ENCODE measurements at places on chromosomes 12 and 14. TPM values are rescaled to one million over a fixed set of nuclear protein-coding genes. Genes with fewer than 3 reads are reported as not detected.
A peak's percentile ranks its signal among the peaks of the same experiment; 100 is the strongest.

GRCh38 chr12:90682398-90682797, 272.6 kb downstream of the CCER1 start:
- no peak for ATAC-seq

- ATAC-seq, result no peak
Observed at GRCh38 chr14:79788346-79788745, 423.0 kb downstream of the DIO2 start.

- ATAC-seq, result peak; percentile 82
Observed at GRCh38 chr12:110403976-110404682, 621 bp upstream of the ANAPC7 start.

DNA sequence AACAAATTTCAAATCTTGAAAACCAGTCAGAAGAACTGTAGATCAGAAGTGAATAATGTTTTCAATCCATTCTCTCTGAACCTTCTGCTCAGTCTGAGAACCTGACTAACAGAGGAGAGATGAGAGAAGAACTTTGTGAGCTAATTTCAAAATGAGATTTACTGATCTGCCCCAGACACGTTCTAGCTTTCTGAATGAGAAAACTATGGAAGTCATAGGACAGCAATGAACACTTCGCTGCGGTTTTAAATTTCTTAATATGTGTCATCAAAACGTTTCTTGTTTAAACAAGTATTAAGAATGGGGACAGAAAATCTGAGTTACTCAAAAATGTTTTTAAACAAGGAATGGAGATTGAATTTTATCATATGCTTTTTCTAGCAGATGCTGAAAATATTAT, 66.6 kb upstream of the FAR2 start:
- ATAC-seq, result no peak

GRCh38 chr12:109919456-109919855, 19.4 kb downstream of the TCHP start:
- ATAC-seq, result no peak

- no peak for ATAC-seq
Observed at GRCh38 chr12:131105736-131106348, 152.1 kb downstream of the ADGRD1 start.

- no peak for ATAC-seq
Observed at GRCh38 chr14:96160913-96161310, 43.7 kb upstream of the BDKRB2 start.

DNA sequence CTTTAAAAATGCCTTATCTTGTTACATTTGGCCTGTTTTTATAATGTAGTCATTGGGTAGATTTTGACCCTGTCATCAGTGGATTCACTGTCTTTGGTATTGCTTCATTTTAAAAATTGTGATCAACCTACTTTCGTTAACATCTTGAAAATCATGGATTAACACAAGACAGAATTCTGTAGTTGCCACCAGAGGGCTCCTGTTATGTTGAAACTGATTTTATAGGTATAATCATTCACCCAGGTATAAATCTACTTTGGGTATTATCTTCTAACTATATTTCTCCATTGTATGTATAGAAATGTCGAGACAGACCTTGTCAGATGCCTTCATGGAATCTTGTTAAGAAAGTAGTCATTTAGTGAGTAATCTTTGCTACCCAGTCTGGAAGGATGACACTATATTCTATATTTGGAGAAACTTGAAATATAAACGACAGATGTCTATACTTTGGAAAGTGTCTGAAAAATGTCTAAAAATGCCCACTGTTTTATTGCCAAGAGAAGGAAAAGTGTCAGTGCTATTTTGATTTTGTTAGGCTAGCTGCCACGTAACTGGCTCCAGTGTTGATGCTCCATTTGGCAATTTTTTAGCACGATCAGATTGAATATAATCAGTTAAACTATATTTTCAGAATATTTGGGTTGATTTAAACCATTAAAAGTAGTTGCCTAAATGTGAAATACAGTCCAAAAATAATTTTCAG, 129.4 kb downstream of the PELI2 start:
- no peak for ATAC-seq

DNA sequence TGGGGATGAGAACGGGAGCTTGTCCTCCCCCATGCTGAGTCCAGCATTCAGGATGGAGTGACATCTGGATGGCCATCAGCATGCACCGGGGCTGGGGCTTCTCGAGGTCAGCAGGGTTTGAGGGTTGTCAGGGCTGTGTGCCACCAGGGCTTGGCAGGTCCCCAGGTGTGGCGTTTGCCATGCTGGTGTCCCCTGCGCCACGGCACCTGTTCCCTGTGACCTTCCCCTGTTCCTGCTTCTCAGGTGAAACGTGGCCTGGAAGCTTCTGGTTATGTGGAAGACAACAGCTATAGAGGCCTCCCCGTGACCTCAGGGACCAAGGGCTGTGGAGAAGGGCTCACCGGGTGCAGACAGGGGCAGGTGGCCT, 152.4 kb downstream of the KIF26A start:
- ATAC-seq, result no peak

- ATAC-seq, result no peak
Observed at GRCh38 chr14:35231207-35231760, 60.9 kb upstream of the PSMA6 start.

- no peak for ATAC-seq
Observed at GRCh38 chr12:92547906-92548305, 154.9 kb upstream of the PLEKHG7 start.

DNA sequence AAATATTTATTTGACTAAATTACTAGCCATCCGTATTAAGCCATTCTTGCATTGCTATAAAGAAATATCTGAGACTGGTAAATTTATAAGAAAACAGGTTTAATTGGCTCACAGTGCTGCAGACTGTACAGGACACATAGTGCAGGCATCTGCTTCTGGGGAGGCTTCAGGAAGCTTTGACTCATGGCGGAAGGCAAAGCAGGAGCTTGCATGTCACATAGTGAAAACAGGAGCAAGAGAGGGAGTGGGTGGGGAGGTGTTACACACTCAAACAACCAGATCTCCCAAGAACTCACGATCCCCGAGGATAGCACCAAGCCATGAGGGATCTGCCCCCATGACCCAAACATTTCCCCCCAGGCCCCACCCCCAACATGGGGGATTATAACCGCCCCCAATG, 26.7 kb upstream of the RAB21 start:
- ATAC-seq, result no peak

- no peak for ATAC-seq
Observed at GRCh38 chr12:95882080-95882479, 23.3 kb downstream of the SNRPF start.

GRCh38 chr14:103085106-103086091, 1.4 kb downstream of the LBHD2 start:
- no peak for ATAC-seq

GRCh38 chr14:82403987-82404386, 870.3 kb upstream of the SEL1L start:
- no peak for ATAC-seq

DNA sequence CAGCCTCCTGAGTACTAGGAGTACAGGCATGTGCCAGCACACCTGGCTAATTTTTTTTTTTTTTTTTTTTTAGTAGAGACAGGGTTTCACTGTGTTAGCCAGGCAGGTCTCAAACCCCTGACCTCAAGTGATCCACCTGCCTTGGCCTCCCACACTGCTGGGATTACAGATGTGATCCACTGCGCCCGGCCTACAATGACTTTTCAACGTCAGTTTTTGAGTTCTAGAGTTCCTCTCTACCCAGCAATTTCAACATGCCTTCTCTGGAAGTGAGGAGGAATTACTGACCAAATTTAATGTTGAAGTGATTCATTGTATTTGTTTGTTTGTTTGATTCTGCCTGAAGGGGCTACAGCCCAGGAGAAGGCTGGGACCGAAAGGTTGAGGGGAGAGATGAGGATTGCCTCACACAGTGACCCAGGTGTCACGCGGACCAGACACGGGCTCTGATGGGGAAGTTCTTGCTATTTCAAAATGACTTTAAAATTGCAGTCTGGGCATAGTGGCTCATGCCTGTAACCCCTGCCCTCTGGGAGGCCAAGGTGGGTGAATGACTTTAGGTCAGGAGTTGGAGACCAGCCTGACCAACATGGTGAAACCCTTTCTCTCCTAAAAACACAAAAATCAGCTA, 8.6 kb upstream of the DENR start:
- no peak for ATAC-seq

DNA sequence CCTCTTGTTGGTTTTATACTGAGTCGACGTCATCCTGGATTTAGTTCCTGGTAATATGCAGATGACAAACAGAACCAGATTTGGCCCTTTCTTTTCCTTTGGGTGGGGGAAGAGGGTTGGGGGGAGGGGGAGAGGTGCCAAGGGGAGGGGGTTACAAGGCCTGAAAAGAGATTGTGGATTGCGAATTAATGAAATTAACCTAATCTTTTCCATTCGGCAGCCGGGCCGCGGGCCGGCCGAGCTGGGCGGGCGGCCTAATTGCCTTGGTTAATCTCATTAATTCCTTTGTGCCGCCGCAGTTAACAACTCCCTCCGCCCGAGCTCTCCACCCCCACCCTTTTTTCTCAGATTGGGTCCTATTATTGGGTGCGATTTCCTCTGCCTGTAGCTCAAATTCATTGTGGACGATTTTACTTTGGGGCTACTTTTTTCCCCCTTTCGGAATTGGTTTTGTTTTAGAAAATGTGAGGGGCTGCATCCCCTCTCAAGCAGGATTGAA, 387 bp upstream of the GSC start:
- no peak for ATAC-seq

- no peak for ATAC-seq
Observed at GRCh38 chr12:124110372-124110883, 137.4 kb downstream of the ZNF664 start.

GRCh38 chr12:126688556-126688955, 1578.4 kb upstream of the TMEM132C start:
- ATAC-seq, result no peak

DNA sequence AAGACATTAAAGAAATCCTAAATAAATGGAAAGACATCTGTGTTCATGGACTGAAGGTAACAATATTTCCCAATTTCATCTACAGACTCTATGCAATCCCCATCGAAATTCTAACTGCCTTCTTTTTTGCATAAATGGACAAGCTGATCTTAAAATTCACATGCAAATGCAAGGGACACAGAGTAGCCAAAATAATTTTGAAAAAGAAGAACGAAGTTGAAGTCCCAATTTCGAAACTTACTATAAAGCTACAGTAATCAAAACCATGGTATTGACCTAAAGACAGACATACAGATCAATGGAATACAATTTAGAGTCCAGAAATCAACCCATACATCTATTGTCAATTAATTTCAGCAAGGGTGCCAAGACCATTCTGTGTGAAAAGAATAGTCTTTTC, 16.4 kb upstream of the CD27 start:
- ATAC-seq, result no peak

DNA sequence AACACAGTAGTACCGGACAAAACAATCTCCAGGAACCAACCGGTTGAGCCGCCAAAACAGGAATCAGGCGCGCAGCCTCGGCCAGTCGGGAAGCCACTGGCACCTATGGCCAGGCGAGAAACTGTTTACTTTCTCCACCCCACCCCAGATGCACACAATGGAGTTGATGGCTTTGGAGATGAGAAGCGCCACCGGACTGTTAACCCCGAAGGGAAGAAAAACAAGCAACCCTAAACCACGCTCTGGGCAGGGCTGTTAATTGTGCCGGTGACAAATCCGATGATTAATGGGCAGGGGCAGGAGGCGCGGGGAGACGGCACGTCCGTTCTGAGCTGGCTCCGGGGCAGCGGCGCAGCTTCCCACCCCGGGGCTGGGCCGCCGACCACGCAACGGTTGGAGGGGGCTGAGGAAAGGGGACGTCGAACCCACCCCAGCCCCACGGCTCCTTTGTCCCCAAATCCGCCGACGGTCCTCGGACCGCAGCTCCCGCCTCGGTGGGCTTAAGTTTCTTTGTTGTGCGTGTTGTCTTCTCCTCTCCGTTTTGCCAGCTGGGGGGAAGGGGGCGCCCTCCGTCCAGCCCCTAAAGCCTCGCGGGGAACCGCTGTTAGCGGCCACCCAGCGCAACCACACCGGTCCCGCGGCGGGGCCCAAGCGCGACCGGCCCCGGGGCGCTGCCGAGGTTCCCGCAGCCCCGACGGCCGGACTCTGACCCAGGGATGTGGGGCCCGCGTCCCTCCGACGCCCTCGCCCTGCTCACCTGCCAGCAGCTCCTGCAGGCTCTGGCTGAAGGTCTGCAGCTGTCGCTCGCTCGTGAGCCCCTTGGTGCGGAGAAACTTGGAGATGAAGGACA, 790 bp downstream of the BTG1 start:
- ATAC-seq, result peak; percentile 50

GRCh38 chr12:95185854-95186253, 31.4 kb downstream of the FGD6 start:
- no peak for ATAC-seq

DNA sequence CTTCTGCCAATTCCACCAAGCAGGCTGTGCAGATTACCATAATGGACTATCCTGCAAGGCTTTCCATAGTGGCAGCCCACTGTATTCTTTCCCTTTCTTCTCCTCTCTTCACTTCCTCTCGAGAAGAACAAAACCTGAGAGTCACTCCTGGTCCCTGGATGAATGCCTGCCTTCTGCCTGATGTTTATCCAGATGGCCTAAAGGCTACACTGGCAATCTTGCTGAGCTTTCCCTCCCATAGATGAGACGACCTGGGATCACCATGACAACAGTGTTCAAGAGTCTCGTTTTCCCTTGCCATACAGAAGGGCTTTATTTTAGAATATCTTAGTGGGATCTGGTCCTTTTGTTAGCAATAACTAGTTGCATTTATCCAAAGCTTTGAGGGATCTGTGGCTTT, 142.3 kb downstream of the RTN1 start:
- no peak for ATAC-seq

DNA sequence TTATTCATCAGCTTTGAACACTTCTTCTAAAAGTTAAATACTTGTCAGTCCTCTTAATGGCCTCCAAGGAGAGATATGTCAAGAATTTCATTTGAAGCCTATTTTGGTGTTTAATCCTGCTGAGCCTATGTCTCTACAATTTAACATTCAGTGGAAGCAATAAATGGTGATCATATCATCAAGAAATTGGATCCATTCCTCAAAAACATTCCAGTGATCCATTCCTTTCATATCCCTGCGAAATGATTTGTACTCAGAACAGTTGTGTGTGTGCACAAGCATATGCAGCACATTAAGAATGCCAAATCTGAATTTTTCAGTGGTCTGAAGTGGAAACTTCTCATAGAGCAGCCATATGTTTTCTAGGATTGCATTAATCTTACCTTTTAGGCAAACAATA, 373.7 kb upstream of the SYT1 start:
- no peak for ATAC-seq

- no peak for ATAC-seq
Observed at GRCh38 chr12:67299926-67300325, 30.8 kb downstream of the CAND1 start.

DNA sequence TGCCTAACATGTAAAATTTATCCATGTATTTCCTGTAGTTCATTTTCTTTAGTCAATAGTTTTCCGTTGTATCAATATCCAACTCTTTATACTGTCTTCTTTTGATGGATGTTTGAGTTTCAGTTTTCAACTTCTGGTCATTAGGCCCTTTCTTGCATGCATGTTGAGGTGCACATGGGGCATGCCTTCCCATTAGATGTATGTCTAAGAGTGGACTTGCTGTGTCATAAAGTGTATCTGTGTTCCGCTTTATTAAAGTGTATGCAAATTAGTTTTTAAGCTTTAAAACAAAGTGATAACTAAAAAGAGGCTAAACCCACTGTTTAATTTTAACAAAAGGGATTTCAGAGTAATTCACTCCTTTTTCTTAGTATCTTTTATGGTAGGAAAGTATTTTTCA, 441.1 kb downstream of the PCNX1 start:
- ATAC-seq, result no peak

RNASE3 gene
- not detected for total RNA-seq

MGAT4C gene
- total RNA-seq, result not detected

AJUBA gene
- total RNA-seq, result 26.6 TPM

INSM2 gene
- total RNA-seq, result not detected

RPS6KL1 gene
- total RNA-seq, result 1.7 TPM

GPR84 gene
- total RNA-seq, result 0.16 TPM

RPGRIP1 gene
- not detected for total RNA-seq

PAH gene
- total RNA-seq, result not detected

ESRRB gene
- total RNA-seq, result 0.12 TPM

KCNMB4 gene
- 0.76 TPM for total RNA-seq
